ENCODE measurements at places on chromosomes 16 and 17.

- no peak for DNase-seq
Observed at GRCh38 chr16:74051-74746, 1.8 kb upstream of the RHBDF1 start.

- DNase-seq = peak; percentile 15
Observed at GRCh38 chr17:21020622-21021021, 22.2 kb downstream of the USP22 start.

- no peak for DNase-seq
Observed at GRCh38 chr16:63578791-63579190, 1542.6 kb upstream of the CDH8 start.

GRCh38 chr16:52492789-52493357, 54.1 kb downstream of the TOX3 start:
- no peak for DNase-seq

- peak; percentile 95 for DNase-seq
Observed at GRCh38 chr17:4594931-4595684, 10.8 kb downstream of the SMTNL2 start.

- no peak for DNase-seq
Observed at GRCh38 chr16:11806721-11807120, 9.7 kb upstream of the ZC3H7A start.

GRCh38 chr17:6212766-6213165, 142.6 kb downstream of the WSCD1 start:
- DNase-seq = no peak

DNA sequence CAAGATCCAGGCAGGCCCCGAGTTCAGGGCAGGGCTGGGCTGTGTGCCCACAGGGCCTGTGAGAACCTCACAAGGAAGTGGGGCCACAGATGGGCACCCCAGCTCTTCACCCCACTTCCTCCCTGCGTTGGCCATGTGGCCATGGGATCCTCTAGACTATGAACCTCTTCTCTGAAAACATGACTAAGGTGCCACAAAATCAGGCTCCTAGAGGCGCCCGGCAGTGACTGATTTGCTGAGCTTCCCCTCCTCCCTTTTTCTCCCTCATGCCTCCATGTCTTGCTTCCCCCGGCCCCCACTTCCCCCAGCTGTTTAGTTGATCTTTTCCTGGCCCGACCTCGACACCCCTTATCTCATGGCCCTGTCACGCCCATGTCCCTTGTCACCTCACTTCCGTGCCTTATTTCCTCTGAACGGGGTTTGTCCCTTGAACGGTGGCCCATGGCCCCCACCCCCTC, 87.1 kb downstream of the KCNJ12 start:
- DNase-seq = no peak

All from H7 (cell line).